Brain microvascular endothelial cell (primary cell): ENCODE measurements at places on chromosomes 2 and 18.

GRCh38 chr2:98757904-98758421 is 27.0 kb upstream of the MGAT4A start:
- peak; percentile 86 for DNase-seq

- DNase-seq, result peak; percentile 14
Observed at GRCh38 chr18:62460851-62461300, 61.9 kb upstream of the ZCCHC2 start.

DNA sequence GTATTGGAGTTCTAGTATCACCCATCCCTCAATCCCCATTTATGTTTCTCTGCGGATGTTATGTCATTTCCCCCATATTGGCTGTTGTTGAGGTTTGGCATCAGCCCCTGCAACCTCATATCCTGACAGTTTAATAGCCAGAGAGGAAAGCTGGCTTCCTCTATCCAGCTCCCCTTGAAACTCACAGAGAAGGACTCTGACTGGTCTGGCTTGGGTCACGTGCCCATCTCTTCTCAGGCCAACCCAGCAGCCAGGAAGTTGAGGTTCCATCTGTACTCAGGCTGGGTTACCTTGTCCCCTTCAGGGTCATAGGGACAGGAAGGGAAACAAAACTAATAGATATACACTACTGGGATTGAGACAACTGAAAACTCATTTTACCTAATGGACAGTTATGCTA is 148.0 kb upstream of the SLC14A2 start:
- DNase-seq, result no peak

GRCh38 chr2:44836174-44836573 is 105.3 kb upstream of the SIX3 start:
- DNase-seq, result no peak

- no peak for DNase-seq
Observed at GRCh38 chr18:10401521-10401920, 52.9 kb upstream of the APCDD1 start.

- DNase-seq, result no peak
Observed at GRCh38 chr2:71832388-71832787, 315.3 kb downstream of the CYP26B1 start.

- DNase-seq, result no peak
Observed at GRCh38 chr2:233535271-233535670, 31.3 kb downstream of the USP40 start.

- no peak for DNase-seq
Observed at GRCh38 chr18:6677086-6677485, 52.4 kb upstream of the ARHGAP28 start.

DNA sequence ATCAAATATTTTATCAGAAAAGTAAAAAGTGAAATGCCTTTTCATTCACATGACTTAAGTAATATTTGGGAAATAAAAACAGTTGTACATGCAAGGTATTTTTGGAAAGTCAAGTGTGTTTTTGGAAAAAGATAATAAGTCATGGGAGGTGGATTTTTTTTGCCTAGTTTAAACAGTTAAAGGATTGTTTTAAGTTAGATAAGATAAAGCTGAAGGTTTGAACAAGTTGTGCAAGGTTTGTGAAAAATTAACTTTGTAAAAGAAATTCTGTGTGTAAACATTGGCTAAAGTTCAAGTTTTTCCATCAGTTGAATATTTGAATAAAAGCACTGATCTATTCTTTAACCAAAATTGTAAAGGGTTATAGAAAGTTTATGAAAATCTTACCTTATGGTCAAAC is 207.9 kb upstream of the RGPD4 start:
- DNase-seq, result no peak

GRCh38 chr2:55408918-55409868 is 10.5 kb downstream of the CCDC88A start:
- no peak for DNase-seq

DNA sequence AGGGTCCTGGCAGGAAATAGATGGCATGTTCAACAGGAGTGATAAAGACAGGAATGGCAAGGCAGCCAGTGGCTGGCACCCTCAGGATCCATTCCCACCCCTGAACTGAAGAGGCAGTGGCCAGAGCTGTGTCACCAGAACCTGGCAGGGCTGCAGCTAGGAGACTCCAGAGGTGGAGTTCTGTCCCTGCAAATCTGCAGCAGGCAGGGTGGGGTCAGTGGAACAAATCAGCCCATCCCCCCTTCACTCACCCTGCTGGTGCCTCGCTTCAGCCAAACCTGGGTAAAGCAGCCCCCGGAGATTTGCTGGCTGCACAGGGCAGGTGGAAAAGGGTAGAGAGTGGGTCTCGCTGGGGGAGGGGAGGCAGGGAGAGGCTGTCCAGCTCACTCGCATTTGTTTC is 12.7 kb downstream of the INPP5D start:
- DNase-seq, result no peak

GRCh38 chr18:48896875-48897511 is 53.8 kb downstream of the SMAD7 start:
- DNase-seq, result no peak

- no peak for DNase-seq
Observed at GRCh38 chr2:128486640-128487375, 168.1 kb upstream of the HS6ST1 start.

DNA sequence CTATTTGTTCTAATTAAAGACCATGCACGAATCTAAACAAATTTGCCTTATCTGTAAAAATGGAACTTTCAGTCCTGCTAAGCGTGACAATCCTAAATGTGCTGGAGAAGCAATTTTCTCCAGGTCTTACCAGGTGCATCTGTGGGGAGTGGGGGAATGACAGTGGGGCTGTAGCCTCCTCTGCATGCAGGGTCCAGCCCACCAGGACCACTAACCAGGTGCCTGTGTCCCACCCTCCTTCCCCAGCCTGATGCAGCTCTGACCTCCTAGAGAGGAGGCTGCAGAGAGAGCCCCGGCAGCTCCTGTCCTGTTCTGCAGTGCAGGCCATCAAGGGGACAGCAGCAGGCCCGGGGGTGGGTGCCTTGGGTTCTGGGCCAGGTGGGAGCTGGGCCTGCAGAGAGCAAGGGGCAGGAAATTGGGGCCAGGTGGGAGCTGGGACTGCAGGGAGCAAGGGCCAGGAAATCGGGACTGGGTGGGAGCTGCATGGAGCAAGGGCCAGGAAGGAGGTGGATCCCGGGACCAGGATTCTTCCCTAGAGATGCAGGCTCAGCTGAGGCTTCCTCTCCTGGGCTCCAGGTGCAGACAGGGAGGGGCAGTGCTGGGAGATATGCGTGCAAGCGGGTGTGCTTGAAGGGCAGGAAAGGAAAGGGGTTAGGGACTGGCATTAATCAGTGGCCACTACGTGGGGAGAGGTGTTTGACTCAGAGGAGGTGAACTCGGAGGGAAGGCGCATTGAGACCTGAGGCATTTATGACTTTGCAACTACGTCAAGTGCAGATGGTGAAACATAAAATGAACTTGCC is 185.3 kb downstream of the ANKRD30B start:
- DNase-seq, result no peak

DNA sequence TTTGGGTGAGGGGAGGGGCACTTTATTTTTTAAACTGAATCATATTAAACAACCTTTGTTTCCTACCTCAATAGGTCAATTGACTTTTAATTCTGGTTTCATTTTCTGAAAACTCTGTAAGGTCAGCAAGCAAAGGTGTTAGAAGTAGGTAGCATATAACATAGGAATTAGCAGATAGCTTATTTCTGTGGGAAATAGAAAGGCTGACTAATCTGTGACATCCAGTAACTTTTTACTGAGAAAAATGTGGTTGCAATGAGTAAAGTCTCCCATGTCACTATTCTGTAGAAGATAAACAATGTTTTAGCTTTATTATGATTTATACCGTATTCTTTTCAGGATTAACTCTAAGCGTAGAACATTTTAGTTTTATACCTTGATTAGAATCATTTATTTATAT is 240.4 kb downstream of the PLCL1 start:
- no peak for DNase-seq

- peak; percentile 19 for DNase-seq
Observed at GRCh38 chr18:56532176-56532840, 106.1 kb downstream of the TXNL1 start.

- no peak for DNase-seq
Observed at GRCh38 chr18:44730803-44731529, 50.3 kb downstream of the SETBP1 start.

DNA sequence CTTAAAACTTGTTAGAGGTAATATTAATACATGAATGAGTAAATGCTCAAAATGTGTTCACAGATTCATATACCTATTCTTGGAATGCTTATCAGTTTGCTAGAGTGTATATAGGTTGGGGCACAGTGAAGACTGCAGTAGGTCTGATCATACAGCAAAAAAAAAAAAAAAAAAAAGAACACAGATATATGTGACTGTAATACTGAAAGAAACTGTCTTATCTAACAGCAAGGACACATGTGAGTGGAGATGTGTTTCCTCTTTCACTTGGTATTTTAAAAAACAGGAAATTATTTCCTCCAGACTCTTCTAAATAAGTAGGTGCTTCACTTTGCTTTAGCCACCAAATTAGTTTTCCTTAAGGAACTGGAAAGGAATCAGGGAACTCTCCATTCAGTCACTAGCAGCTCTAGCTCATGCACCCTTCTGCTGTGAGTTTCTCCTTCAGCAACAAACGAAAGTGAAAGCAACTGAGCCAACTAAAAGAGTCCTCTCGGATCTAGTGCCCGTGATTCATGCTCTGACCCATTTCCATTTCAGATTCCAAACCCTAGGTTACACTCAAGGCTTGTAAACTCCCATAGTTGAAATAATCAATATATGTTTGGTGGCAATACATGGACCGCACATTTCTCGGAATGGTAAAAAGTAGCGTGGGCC is 98.5 kb downstream of the DSEL start:
- peak; percentile 57 for DNase-seq

DNA sequence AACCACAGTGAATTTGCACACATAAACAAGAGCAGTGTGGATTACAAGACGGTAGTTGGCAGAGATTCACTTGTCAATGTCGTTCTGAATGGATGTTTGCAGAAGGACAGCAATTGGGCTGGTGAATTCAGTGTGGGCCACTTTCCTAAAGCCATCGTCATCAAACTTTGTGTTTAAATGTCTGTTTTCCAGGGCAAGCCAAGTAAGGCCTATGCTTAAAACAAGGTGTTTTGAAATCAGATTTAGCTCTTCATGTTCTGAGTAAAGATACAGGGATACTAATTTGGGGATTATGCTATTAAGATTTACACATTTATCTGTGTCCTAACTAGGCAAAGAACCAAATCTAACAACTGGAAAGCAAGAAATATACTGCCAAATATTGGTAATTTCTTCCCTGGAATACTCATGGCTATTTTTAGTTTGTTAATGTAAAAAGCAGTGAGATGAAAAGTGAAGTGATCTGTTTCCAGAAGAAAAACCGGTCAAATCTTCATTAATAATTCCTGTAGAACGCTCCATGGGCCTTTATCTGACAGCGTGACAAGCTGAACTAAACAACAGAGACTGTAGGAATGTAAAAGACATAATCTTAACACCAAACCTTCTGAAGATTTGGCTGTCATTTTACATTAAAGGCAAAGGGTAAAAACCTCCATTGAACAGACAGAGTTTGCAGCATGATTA is 175.7 kb downstream of the ICOS start:
- no peak for DNase-seq

- no peak for DNase-seq
Observed at GRCh38 chr2:27280826-27281225, 1.4 kb upstream of the TRIM54 start.

DNA sequence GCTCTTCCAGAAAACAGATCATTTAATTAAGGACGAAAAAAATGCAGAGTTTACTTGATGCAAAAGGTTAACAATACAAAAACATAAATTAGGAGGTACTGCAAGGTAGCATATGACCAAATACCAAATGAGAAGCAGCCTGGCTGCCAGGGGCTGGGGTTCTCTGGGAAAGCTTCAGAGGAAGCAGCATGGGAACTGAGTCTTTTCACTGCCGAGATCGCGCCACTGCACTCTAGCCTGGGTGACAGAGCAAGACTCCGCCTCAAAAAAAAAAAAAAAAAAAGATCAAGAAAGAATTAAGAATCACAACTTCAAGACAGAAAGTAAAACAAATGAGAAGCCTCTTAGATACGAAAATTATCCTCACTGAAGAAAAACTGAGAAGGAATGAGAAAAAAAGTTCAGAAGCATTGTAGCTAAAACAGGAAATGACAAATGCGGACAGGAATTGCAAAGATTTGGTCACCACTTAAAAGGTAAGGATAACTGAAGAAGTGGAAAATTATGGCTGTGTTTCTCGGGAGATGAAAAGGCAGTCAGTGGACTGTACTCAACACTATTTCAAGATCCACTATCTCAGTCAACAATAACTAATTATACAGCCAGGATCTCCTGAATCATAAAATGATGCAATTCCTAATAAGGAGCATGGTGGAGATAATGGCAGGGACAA is 4.3 kb downstream of the SEPTIN10 start:
- DNase-seq, result peak; percentile 31

DNA sequence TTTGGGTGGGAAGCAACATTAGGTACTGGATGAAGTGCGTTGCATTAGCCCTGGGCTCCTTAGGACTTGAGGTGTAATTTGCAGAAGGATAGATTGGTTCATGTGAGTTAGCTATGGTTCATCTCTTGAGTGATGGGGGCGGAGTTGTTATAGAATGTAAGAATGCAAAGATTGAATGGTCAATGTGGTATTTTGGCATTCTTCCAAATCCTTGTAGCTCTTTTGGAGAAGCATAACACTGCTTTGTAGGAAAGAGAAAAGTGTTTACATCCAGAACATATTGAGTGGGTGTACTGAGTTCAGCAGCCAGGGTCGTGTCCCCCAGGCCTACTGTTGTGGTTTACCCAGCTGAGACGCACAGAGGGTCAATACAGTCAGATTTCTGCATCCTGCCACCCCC is 173.5 kb downstream of the FMNL2 start:
- DNase-seq, result peak; percentile 78

GRCh38 chr2:161423421-161424393 is 7.6 kb downstream of the TBR1 start:
- DNase-seq, result no peak

DNA sequence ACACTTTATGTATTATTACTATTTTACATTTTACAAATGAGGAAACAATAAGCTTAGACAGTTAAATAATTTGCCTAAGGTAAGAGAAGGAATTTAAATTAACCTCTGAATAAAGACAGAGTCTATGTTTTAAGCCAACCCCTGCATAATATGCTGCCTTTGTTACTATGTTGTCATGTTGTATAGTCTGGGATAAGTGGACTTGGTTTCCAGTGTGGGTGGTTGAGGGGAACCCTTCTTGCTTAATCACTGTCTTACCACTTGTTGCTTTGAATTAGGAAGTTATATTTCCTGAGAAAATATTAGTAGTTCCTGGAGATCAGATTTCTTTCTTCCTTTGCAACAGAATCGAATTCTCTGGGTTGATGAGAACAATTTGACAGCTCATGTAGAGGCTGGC is 52.6 kb downstream of the AGPS start:
- no peak for DNase-seq

- DNase-seq, result no peak
Observed at GRCh38 chr18:25467226-25467987, 115.4 kb upstream of the ZNF521 start.

DNA sequence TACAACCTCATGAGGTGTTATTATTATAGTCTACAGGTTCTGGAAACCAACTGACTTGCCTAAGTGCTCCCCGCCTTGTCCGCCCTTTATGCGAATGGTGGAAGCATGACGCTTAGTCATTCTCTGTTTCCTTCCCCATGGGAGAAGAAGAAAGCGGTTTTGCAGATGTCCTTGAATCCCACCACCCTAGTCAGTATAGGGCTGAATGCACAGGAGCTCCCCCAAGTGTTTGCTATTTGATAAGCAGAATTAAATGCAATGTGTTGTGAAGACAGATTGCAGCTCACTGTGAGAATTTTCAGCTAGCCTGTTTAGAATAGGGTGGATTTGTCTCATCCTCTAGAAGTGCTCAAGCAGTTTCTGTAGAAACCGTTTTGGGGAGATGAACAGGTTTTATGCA is 652.0 kb downstream of the DCC start:
- no peak for DNase-seq
